ENCODE measurements at places on chromosomes 3 and 15.

- no peak for DNase-seq
Observed at GRCh38 chr3:56019490-56020146, 448.6 kb downstream of the ERC2 start.

GRCh38 chr15:83380682-83381081 is 66.5 kb upstream of the SH3GL3 start:
- DNase-seq: no peak

DNA sequence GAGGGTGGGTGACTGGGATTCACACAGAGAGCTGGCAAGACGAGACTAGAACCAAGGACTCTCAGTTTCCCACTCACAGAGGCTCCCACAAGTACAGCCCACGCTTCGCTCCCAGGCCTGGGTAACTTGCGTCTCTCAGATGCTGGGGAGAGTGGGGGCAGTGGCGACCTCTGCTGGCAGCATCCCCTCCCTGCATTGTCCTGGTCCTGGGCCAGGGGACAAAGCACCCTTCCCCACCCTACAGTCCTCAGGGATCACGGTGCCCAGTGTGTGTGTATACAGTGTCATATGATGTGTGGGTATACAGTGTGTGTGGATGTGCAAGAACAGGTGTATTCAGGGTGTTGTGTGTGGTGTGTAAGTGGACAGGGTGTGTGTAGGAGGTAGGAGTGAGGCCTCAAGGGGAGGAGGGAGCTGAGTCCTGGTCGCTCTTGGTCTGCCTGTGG is 12.8 kb downstream of the VILL start:
- peak; percentile 34 for DNase-seq

GRCh38 chr3:153897842-153898241 is 223.3 kb upstream of the ARHGEF26 start:
- DNase-seq: no peak

GRCh38 chr15:77528290-77528967 is 104.3 kb downstream of the LINGO1 start:
- no peak for DNase-seq

GRCh38 chr3:147497286-147497685 is 88.1 kb downstream of the ZIC1 start:
- DNase-seq: no peak

DNA sequence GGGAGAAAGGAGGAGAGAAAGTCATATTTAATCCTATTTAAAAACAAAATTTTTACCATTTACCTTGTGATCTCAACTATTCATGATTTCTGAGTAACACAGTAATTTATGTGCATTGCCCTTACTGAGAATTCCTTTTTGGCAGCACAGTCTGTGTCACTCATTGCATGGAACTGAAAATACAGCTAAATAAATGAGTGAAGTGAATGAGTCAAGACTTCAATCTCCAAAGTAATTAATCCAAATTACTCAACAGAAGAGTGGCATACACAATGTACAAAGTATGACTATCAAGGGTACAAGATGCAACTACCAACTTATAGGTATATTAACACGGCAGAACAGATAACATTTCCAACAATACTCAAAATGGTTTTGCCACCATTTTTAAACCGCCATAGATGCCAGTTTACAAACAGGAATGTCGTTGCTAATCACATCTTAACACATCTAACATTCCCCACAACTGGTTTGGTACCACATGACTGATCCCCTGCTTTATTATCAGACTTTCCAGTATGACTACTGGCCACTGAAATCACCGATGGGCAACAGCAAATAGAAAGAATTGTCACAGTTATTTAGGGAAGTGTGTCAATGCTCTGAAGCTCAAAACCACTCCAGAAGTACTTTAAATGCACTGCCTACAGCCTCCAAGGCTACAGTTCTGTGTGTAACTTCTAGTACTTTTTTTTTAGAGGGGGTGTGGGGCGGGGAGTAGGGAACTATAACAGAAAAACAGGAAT is 410.4 kb downstream of the SHQ1 start:
- peak; percentile 53 for DNase-seq

DNA sequence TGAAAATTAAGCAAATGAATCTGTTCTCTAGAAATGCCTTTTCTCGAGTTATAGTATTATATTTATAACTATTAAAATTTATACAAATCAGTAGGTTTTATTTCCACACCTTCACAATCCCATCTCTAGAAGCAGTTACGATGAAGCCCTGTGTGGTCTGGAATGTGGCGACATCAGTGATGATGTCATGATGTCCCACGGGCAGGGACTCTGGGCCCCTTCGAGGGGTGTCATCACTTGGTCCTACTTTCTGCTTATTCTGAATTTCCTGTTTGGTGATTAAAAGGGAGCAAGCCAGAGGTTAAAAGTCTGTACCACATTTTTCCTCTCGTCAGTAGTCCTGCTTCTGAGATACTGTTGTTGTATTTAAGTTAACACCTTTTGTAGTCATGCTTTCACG is 67.4 kb downstream of the PIK3R4 start:
- no peak for DNase-seq

GRCh38 chr3:30752491-30752890 is 142.0 kb downstream of the GADL1 start:
- DNase-seq: no peak

DNA sequence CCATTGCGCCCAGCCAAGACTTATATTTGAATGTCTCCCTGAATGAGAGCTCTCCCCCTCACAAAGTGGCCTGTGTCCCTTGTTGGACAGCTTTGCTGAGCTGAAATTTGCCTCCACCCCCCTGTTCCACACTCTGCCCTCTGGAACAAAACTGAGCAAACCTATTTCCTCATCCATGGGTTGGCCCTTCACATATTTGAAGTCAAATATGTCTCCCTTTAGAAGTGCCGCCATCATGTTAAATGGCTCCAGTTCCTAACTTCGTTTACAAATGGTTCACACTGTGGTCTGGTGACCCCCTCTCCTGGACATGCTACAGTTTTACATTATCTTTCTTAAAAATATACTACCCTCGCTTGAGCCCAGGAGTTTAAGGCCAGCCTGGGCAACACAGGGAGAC is 4.6 kb downstream of the PLIN1 start:
- no peak for DNase-seq

DNA sequence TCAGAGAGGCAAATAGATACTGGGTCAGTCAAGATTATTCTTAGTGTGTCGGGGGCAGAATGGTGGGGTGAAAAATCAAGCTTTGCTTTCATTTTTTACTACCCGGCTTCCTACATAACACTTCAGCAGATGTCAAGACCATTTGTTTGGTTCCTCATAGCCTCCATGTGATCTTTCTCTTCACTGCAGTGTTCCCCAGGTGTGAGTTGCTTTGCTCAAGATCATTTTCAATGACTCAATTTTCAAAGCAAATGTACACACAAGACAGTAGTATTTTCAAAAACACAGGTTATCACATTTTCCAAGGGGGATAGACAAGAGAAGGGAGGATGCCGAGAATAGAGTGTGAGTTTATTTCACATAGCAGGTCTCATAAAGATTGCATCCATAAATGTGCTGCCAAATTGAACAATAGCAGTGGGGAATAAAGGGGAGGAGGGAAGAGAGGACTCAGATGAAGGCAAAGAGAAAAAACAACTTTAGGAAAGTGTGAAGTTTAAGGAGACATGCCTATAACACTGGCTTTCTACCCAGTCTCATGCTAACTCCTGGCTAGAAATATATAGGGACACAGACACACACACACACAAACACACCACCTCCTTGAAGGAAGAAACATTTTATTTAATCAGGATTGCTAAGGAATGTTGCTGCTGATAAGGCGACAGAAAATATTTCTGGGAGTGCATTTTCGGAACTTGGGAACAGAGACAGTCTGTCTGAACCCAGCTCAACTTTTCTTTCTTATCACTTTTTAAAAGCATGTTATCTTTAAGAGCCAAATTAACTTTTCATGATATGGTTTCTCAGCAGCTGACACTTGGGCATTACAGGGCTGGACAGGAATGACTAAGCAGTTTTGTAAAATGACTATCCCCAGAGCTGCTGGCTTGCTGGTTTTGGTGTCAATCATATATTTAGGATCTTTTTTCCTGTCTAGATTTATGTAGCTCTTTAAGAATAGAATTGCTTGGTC is 402.4 kb downstream of the RBMS3 start:
- DNase-seq: peak; percentile 35

GRCh38 chr3:8851703-8852102 is 82.3 kb upstream of the OXTR start:
- DNase-seq: no peak

GRCh38 chr15:30859091-30859874 is 44.4 kb upstream of the FAN1 start:
- DNase-seq: no peak
